Hematopoietic multipotent progenitor cell treated with erythropoietin and hydrocortisone succinate and interleukin-3 and kit ligand, for 4 days (in vitro differentiated cells): ENCODE measurements at places on chromosomes 7 and 10.

GRCh38 chr7:48822138-48822537 is 102.2 kb upstream of the CDC14C start:
- DNase-seq: no peak

- no peak for DNase-seq
Observed at GRCh38 chr7:27553273-27553672, 109.4 kb downstream of the HIBADH start.

DNA sequence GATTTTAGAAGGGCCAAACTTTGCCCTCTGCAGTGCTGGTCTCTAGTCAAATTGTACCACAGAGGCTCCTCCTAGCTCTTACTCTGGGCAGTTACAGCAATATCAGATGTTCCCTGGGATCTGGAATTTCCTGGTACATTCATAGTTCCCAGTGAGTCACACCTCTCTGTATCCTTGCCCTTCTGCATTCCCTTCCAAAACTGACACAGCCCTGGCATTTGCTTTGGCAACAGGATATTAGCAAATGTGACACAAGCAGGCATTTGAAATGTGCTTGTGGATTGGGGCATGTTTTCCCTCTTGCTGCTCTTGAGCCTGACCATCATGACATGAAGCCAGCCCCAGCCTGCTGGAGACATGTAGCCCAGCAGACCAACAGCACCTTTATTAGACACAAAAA is 284.7 kb upstream of the AKR1E2 start:
- no peak for DNase-seq

DNA sequence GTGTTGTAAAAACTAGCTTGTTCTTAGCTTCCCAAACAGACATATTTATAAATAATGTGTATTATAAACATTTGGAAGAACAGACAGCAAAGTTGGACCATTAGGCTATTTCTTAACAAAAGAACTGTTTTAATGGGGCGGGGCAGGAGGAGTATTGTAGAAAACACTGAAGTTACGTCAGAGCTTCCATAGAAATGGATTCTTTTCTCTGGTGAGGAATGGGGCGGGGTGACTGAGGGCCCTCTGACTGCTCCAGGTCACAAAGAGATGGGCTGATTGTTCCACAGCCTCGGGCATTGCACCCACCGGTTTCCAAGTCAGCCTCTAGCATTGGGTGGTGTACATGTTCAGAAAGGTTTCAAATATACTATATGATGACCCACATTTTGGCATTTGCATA is 36.8 kb upstream of the ADAM12 start:
- no peak for DNase-seq

GRCh38 chr7:12861070-12861469 is 173.6 kb downstream of the ARL4A start:
- no peak for DNase-seq

- no peak for DNase-seq
Observed at GRCh38 chr7:54885285-54885684, 126.3 kb upstream of the SEC61G start.

GRCh38 chr10:63133821-63134557 is 861 bp downstream of the NRBF2 start:
- DNase-seq: peak; percentile 67

GRCh38 chr7:132225216-132226030 is 350.8 kb downstream of the PLXNA4 start:
- no peak for DNase-seq

GRCh38 chr7:90817151-90817550 is 221.0 kb downstream of the CDK14 start:
- DNase-seq: no peak

DNA sequence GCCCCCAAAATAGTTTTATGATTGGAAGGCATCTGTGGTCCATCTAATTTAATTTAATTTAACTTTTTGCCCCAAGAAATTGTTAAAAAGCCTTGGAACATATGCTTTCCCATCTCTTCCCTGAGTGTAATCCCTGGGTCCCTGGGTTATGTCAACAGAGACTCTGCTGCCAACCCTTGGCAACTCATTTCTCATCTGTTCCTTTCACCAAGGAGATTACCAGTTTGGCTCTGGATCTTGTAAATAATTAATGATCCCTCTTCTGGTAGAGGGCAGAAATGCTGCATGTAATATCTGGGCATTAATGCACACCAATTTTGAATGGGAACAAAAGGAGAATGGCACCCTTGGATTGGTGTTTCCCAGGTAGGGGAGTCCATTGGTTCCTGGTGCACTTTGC is 514.2 kb downstream of the CCSER2 start:
- no peak for DNase-seq

- no peak for DNase-seq
Observed at GRCh38 chr10:125120053-125120710, 40.2 kb downstream of the CTBP2 start.

- no peak for DNase-seq
Observed at GRCh38 chr10:114487815-114488536, 83.7 kb upstream of the AFAP1L2 start.

DNA sequence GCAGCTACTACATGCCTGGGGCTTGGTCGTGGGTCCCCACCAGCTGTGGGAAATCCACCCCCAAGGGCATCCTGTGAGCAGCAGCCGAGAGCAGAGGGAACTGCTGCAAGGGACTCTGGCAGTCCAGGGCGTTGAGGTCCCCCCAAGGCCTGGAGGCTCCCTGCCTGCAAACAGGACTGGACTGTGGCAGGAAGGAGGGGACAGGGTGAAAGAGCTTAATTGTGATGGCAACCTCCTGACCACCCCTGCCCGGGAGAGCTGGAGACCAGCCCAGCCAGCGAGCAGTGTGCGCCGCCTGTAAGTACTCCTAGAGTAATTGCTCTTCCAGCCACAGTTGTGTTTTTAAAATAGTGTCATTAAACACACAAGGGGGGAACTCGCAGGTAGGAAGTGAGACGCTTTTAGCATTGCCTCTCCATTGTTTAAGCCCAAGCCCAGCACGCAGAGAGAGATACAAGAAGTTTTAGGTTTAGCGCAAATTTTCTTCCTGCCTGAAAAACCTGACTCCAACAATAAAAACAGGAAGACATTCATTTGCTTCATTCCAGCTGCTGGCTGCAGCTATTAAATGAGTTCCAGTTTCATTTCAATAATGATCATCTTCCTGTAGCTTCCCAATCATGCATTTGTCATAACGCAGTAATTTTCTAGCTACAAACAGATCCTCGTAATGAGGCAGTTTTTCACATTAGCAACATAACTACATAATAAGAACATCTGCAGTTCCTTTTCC is 111.1 kb downstream of the EBF3 start:
- DNase-seq: no peak

DNA sequence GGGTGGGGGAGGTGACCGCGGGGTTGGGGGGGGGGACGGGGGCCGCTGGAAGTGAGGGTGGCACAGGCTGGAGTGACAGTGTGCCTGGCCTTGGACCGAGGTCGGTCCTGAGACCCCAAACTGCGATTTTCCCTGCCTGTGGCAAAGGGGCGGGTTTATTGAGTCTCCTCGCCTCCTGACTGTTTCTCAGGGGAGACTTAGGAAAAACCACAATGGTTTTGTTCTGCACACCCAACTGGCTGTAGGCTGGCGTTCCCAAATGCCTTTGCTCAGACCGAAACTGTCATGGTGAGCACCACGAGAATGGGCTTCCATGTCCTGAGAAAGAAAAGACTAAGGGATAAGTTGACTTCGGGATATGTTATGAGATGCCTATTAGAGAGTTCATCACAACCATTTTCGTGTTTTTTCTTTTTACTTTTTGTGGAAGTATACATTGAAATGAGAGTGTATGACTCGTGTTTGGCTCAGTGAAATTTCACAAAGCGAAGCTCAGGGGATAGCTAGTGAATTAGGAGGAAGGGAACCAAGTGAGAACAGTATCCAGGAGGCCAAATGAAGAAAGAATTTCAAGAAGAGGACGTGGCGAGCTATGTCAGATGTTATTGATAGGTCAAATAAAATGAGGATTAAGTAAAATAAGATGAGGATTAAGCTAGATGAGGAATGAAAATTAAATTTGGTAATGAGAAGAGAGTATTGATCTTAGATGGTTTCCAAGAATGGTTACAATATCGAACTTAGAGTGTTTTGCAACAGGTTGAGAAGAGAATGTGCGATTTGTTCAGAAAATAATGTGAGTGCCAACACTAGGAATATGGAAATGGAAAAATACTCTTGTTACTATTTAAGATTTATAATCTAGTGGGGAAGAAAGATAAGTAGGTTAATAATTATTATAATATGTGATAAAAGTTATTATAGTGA is 918 bp downstream of the NET1 start:
- peak; percentile 40 for DNase-seq

GRCh38 chr10:118520116-118520742 is 75.2 kb downstream of the PRLHR start:
- DNase-seq: no peak

GRCh38 chr7:50068850-50069551 is 24.0 kb downstream of the ZPBP start:
- peak; percentile 49 for DNase-seq

DNA sequence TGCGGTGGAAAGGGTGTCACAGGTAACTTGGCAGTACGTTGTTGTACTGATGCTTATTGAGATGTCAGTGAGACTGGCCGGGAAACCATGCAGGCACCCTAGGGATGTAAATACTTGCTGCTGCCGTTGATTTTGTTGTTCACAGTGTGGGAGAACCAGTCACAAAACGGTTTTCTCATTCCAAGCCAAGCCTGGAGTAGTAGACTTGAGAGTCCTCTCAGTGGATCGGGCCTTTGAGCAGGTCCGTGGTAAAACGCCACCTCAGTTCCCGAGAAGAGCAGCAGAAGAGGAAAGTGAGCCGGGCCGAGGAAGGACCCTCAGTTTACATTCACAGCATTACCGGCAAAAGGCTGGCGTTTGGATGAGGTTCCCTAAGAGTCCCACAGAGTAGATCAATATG is 1.1 kb downstream of the JAKMIP3 start:
- DNase-seq: no peak

DNA sequence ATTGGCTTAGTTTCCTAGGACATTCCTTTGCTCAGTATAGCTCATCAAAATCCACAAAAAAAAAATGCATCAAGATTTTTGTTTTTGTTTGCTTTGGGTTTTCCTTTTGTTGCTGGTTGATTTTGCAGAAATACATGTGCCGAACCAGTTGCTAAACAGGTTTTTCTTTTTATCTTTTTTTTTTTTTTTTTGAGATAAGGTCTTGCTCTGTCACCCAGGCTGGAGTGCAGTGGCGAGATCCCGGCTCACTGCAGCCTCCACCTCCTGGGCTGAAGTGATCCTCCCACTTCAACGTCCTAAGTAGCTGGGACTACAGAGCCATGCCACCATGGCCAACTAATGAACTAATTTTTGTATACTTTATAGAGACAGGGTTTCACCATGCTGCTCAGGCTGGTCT is 8.3 kb downstream of the CSTF2T start:
- no peak for DNase-seq

- DNase-seq: no peak
Observed at GRCh38 chr7:149348758-149349369, 86.9 kb downstream of the ZNF783 start.

GRCh38 chr7:112566442-112567324 is 85.9 kb downstream of the LSMEM1 start:
- DNase-seq: no peak

DNA sequence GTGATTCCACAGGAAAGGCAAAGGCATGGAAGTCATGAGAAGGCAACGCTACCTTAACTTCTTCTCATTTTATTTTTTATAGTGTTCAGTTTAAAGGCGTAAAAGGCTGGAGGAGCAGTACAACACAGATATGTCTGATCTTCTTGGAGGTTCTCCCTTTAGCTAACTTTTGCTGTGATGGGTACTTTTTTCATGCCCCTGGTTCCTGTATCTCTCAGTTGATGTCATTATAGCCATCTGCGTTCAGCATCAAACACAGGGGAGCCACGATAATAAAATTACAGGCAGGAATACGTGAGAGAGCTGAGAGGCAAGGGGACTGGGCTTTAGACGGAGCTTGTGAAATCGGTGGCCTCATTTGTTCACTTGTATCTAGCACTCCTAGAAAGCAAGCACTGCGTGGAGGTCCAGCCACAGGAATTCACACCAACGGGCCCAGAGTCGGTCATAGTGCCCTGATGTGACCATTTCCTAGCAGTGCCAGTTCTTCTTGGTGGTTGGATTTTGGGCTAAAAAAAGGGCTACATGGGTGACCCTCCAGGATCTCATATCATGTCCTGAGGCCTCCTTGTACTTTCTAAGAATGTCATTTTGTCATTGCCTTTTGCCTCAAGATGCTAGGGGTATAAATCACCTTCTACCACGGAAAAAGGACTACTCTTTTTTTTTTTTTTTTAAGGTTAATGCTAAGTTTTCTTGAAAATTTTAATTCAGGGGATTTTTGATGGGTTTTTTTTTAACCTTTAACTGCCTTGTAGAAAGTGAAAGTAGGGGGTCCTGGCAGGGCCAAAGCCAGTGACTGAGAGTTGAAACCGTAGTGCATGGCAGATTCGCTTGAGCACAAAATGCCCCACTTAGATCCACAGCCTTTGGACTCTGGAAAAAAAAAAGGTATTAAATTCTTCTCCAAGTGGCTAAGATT is 191.5 kb downstream of the CELF2 start:
- DNase-seq: no peak

- DNase-seq: peak; percentile 93
Observed at GRCh38 chr7:1883031-1883761, 213.1 kb downstream of the ELFN1 start.

DNA sequence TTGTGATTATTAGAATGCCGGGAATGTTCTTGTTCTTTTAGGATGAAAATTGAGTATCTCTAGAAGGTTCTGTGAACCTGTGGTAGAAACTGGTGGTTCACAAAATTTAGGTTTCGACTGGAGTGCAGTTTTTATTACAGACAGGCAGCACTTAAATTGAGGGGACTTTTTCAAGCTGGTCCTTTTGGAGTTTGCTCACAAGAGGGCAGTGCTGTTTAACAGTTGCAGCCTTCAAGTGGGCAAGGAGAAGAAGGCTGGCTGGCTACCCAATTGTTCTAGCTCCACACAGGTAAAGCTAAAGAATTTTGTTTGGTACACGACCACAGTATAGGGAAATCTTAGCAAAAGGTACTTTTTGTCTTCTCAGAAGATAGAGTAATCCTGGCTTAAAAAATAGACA is 233.6 kb downstream of the SNX13 start:
- DNase-seq: peak; percentile 84

DNA sequence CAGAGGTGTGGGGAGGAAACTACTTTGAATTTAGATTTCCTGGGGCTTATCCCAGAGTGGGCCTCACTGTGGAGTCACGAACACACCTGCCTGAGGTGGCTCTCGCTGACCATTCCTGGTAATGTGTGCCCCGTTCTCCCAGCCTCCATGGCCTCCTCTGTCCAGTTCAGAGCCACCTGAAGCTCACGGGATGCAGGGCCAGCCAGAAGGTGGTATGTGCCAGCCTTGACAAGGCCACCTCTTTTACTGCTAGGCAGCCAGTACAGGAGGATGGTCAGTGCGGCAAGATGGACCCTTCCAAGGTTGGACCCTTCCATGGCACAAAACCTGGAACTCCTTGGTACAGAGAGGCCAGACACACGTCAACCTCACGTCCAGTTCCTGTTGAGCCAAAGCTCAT is 210.3 kb downstream of the DNAJB6 start:
- DNase-seq: no peak
